Retinal pigment epithelial cell (primary cell): ENCODE measurements at places on chromosomes 6 and 20.

GRCh38 chr20:19913349-19913748, 103.8 kb upstream of the NAA20 start:
- DNase-seq = no peak

DNA sequence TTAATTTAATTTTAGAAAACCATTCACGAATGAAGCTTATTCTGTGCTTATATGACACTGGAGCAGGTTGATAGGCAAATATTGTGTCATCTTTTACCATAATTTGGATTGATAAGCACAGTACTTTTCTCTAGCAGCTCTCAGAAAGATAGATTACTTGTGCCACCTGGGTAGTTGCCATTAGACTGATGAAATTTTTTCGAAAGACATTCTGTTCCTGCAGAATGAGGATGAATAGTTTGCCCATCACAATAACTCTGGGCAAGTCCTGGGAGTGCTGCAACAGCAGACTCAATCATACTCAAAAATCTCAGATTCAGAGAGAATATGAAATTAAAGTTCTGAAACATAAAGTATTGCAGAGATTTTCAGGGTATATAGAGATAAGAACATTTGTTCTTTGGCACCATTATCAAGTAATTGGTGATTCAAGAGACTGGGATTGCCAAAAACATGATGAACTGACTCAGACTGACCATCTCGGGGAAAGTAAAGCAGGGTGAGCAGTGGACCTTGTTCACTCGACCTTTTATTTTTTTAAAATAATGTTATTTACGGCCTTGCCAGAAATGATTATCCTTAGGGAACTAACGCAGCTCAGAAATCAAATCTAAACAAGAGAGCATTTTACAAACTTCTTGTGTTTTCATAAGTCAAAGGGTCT, 65.8 kb upstream of the PTCHD4 start:
- DNase-seq = no peak

GRCh38 chr6:155813548-155813947, 357.9 kb upstream of the NOX3 start:
- no peak for DNase-seq

DNA sequence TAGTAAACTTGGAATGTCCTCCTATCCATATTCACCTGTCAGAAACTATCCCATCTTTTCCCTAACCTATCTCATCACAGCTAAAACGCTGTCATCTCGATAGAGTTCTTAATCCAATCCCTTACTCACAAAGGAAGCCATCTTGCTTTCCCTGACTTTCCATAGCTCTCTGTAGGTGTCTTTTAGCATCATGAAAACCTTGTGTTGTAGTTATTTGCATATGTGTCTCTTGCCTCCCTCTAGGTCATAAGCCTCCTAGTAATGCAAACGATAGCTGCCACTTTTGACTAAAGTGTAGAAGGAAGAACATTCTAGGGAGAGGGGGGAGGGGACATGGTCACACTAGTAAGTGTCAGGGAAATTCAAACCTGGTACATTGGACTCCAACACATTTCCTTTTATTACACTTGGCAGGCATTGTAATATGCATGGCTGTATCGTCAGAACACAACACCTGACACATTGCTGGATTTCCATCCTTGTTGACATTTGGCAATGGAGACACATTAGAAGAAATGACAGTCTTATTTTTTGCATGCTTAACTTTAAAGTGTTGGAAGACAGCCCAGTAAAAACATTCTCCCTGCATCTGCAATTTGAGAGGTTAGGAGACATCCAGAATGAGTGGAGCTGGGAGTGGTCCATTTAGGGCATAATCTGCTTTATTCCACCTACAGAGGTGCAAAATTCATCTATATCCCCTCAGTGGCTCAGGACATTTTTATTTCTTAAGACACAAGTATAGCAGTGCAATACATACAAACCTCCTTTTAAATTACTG, 283.4 kb downstream of the HAO1 start:
- no peak for DNase-seq

- DNase-seq = no peak
These were observed 29.9 kb upstream of the MTHFD1L start for GRCh38 chr6:150835620-150836019.

GRCh38 chr6:148989585-148989984, 242.8 kb downstream of the UST start:
- no peak for DNase-seq

GRCh38 chr6:41785689-41786450, 1.6 kb upstream of the TOMM6 start:
- no peak for DNase-seq

GRCh38 chr20:21259346-21259745, 43.8 kb upstream of the XRN2 start:
- DNase-seq = no peak

GRCh38 chr6:12548526-12548925, 168.0 kb upstream of the PHACTR1 start:
- DNase-seq = no peak

DNA sequence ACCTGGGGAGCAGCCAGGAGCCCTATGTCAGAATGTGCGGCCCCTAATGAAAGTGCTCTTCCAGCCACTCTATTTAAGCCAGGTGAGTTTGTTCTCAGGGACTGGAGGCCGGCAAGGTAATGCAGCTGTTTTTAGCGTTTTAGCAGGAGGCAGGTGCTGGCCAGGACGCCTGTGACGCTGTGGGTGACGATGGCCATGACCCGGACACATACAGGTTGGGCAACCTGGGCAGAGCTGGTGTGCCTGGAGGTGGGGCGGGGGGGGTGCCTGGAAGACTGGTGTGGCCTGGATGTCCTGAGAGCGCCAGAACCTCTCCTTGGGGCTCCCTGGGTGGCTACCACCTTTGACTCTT, 51.7 kb downstream of the RBM38 start:
- no peak for DNase-seq

- no peak for DNase-seq
These were observed 56.1 kb downstream of the NFATC2 start for GRCh38 chr20:51486197-51487005.

GRCh38 chr6:132063738-132064137, 112.6 kb upstream of the CCN2 start:
- peak; percentile 90 for DNase-seq

- no peak for DNase-seq
These were observed 170.0 kb upstream of the AGPAT4 start for GRCh38 chr6:161443848-161444247.

GRCh38 chr6:134372603-134373281, 54.8 kb upstream of the SGK1 start:
- DNase-seq = no peak

GRCh38 chr6:73152966-73153757, 72.1 kb downstream of the KHDC1L start:
- peak; percentile 71 for DNase-seq

DNA sequence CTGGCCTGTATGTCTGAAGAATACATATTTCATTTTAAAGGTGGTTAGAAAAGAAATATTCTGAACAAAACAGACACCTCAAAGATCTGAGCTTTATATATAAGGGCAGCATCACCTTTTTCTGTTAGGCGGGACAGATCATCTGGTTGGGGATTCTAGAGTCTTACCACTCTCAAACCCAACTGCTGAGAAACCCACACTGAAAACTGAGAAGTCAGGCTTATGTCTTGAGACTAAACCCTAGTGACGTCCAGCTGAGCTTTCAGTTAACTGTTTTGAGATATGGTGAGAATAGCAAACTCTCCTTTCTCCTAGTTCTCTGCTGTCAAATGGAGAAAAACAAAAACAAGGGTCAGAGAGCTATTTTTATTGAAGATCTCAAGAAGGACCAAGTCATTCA, 63.7 kb upstream of the CCN6 start:
- DNase-seq = no peak

DNA sequence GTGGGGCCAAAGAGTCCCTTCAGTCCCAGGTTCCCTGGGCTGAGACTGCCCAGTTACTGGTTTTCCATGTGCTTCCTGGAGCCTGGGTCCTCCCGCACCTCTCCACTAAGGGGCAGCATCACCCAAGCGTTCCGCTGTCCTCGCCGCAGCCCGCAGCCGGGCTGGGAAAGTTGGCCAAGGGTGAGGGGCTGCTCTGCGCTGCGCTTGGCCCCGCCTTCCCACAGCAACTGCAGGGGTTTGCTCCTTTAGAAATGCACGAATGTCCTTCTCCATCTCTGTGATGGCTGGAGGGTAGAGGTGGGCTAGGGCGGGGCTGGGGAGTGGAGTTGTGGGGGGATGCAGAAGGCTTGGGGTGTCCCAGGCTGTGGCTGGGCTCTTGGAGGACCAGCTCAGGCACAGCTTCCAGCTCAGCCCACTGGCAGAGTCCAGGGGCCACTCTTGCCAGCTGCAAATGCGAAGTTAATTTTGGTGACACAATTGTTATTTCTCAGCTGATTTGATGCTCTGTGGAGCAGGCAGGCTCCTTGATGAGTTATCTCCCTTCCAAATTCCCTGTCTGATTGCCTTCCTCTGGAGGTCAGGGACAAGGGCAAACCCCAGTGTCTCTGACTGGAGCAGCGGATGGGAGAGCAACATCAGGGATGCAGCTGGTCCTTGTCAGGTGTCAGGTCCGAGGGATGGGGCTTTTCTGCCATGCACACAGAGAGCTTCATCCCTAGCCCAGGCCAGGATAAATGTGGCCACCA, 63.2 kb downstream of the NOL4L start:
- DNase-seq = no peak

GRCh38 chr6:18451756-18452155, 64.6 kb downstream of the RNF144B start:
- DNase-seq = no peak

DNA sequence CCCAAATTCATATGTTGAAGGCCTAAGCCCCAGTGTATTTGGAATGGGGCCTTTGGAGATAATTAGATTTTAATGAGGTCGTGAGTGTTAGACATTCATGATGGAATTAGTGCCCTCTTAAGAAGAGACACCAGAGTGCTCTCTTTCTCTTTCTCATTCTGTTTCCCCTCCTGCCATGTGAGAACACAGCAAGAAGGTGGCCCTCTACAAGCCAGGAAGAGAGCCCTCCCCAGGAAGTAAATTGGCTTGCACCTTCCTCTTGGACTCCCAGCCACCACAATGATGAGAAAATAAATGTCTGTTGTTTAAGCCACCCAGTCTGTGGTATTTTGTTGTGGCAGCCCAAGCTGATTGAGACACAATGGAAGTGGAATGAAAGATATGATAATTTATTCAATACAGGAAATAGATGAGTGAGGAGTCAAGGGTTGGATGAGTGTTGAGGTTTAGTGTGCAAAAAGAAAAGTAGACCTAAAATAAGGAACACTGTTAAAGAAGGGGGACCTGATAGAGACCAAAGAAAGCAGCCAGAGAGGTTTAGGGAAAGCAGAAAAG, 25.9 kb upstream of the ATXN1 start:
- DNase-seq = no peak

GRCh38 chr6:157126183-157127098, 196.9 kb downstream of the TMEM242 start:
- no peak for DNase-seq

GRCh38 chr6:47392251-47392650, 82.5 kb upstream of the TNFRSF21 start:
- no peak for DNase-seq

GRCh38 chr20:51265361-51265760, 242.5 kb upstream of the KCNG1 start:
- no peak for DNase-seq

DNA sequence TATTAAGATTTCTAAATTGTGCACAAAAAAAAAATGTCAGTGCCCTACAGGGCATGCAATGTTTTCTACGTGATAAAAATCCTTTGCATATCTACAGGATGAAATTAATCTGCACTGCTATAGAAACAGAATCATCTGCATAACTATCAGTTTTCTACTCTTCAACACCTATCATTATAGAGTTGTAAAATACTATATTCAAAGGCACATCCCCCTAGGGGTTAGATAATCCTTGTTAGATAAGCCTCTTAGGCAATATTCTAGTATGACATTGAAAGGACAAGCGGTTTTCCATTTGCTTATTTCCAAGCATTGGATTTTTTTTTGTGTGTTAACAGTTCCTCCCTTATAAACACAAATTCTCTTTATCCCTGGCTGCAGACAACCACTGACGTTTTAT, 98.7 kb upstream of the LAMA2 start:
- no peak for DNase-seq

DNA sequence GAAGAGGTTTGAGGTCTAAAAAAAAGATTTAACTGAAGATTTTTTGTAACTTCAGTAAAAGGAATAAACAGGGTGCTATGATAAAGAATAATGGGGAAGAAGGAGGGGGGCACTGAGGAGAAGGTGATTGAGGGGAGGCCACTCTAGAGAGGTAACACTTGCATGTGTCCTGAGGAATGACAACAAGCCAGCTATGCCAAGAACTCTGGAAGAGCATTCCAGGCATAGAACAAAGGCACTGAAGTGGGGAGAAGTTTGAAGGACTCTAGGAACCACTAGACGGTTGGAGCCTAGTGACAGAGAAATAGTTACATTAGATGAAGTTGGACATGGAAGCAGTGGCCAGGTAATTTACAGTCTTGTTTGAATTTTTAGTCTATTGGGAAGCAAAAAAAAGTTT, 10.8 kb upstream of the SF3B5 start:
- DNase-seq = no peak

DNA sequence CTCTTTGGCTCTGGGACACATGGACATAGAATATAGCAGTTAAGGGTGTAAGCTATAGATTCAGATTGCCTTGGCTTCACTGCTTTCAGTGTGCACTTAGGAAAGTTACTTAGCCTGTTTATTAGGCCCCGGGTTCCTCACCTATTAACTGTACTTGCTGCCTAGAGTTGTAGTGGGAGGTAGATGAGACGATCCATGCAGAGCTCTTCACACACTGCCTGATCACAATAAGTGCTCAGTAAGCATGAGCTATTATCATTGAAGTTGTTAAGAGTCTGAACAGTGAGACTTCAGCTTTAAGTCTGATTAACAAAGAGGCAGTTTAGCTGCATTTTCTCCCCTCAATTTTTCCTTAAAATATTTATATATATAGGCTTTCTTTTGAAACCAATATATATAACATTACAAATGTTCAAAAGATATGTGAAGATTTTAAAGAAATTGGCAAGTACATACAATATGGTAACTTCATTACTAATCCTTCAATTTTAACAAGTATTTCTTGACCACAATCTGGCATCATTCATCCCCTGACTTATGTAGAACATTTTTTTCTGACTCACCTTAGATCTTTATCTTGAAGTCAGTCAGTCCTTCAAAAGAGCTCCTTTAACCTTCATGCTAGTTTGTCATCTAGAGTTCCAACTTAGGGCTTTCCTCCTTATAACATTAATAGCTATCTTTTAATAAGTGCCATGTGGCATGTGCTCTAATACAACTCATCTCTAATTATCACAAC, 20.5 kb upstream of the SUPT3H start:
- DNase-seq = no peak
